ENCODE measurements at places on chromosomes 13 and 19. TPM values are rescaled to one million over a fixed set of nuclear protein-coding genes. Genes with fewer than 3 reads are reported as not detected.

DNA sequence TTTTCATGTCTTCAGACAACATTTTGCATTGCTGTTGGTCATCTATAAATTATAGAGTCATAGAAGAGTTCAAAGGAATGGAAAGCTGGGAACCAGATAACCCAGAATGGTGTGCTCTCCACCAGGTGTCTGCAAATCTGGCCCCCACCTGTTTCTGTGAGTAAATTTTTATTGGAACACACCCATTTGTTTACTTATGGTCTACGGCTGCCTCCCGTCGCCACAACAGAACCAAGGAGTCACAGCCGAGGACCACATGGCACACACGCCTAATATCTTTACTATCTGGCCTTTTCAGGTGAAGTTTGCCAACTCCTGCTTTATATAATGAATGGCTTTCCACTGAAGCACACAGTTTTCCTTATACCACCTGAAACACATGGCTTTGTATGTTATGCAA lies 58.2 kb downstream of the EFNB2 start:
- DNase-seq, result no peak

DNA sequence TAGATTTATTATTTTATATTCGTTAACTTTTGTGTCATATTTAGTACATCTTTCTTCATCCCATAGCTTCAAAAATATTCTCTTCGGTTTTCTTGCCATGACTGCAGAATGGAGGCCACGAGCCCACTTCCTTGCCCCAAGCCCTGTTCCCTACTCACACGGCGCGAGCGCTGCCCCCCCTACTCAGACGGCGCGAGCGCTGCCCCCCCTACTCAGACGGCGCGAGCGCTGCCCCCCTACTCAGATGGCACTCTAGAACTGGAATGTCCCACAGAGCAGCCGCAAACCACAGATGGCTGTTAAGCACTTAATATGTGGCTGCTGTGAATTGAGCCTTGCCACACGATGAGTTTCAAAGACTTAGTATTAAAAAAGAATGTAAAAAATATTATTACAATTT lies 102.2 kb upstream of the PEG3 start:
- no peak for DNase-seq

DNA sequence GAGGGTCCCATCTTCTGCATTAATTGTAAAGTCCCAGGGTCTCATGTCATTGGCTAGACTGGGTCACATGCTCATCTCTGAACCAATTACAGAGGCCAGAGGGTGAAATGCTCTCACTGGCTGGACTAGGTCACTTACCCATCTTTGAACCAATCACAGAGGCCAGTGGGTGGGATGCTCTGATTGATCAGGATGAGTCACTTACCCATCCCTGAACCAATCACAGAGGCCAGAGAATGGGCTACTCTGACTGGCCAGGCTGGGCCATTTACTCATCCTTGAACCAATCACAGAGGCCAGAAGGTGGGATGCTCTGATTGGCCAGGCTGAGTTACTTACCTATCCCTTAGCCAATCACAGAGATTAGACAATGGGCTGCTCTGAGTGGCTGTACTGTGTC lies 5.3 kb downstream of the MISP start:
- DNase-seq, result no peak

- no peak for DNase-seq
These were observed 5.1 kb upstream of the USP12 start for GRCh38 chr13:27176470-27177410.

GRCh38 chr13:69545551-69545950 lies 562.1 kb upstream of the ATXN8OS start:
- no peak for DNase-seq

The BEST2 gene
- not detected for total RNA-seq

The KL gene
- 0.75 TPM for total RNA-seq

- no peak for DNase-seq
These were observed 154.0 kb downstream of the NALCN start for GRCh38 chr13:101262306-101262705.

DNA sequence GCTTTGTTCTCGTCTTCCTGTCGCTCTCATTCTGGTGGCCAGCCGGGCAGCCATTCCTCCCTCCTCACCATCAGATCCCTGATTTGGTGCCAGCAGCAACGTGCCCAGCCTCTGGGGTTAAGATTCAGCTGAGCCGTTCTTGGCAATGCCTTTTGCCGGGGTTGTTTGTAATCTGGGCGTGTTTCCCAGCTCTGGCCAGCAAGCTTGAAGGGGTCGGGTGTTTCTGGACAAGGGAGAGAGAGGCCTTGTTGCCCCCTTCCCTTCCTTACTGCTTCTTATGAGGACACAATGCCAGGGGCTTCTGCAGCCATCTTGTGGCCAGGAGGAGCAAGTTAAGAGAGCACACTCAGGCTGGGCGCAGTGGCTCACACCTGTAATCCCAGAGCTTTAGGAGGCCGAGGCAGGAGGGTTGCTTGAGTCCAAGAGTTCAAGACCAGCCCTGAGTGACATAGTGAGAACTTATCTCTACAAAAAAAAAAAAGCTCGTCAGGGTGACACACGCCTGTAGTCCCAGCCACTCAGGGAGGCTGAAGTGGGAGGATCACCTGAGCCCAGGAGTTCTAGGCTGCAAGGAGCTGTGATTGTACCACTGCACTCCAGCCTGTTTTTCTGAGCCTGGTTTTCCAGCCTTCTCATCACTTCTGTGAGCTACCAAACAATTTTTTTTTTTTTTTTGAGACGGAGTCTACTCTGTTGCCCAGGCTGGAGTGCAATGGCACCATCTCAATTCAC lies 10.7 kb upstream of the CRTC1 start:
- no peak for DNase-seq

- no peak for DNase-seq
These were observed 977.5 kb upstream of the SPRY2 start for GRCh38 chr13:81318231-81319019.

The SOHLH2 gene
- not detected for total RNA-seq

The ZGLP1 gene
- 2.0 TPM for total RNA-seq

- no peak for DNase-seq
These were observed 240.3 kb downstream of the SPRY2 start for GRCh38 chr13:80100636-80101035.

The SLC25A42 gene
- total RNA-seq, result 8.1 TPM

GRCh38 chr13:51800486-51800885 lies 3.5 kb downstream of the DHRS12 start:
- DNase-seq, result no peak

The GYS1 gene
- total RNA-seq, result 77.8 TPM

DNA sequence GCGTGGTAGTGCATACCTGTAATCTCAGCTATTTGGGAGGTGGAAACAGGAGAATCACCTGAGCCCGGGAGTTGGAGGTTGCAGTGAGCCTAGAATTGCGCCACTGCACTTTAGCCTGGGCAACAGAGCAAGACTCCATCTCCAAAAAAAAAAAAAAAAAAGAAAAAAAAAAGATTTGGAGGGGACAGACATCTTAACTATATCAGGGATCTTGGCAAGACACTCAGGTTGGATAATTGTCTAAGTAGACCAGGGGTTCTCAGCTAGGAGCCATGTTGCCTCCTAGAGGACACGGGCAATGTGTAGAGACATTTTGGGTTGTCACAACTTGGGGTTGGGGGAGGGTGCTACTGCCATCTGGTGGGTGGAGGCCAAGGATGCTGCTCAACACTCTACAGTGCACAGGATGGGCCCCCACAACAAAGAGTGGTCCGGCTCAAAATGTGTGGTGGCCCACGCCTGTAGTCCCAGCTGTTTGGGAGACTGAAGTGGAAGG lies 1.9 kb upstream of the ZNF580 start:
- DNase-seq, result peak; percentile 87

- no peak for DNase-seq
These were observed 238.0 kb downstream of the VWA8 start for GRCh38 chr13:41722684-41723535.

- no peak for DNase-seq
These were observed 7.0 kb downstream of the SLC25A30 start for GRCh38 chr13:45411221-45411620.

DNA sequence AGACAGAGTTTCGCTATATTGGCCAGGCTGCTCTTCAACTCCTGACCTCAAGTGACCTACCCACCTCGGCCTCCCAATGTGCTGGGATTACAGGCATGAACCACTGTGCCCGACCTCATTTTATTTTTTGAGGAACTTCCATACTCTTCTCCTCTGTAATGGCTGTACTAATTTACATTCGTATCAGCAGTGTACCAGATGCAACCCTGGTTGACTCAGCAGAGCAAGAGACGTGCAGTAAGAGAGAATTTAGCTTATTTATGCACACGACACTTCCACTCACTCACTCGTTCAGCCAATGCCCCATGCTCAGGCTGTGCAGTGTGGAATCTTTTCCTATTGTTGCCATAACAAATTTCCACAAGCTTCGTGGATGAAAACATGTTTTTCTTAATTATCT lies 6.9 kb downstream of the KIR3DL3 start:
- DNase-seq, result no peak
